ENCODE measurements at places on chromosomes 7 and 10.

DNA sequence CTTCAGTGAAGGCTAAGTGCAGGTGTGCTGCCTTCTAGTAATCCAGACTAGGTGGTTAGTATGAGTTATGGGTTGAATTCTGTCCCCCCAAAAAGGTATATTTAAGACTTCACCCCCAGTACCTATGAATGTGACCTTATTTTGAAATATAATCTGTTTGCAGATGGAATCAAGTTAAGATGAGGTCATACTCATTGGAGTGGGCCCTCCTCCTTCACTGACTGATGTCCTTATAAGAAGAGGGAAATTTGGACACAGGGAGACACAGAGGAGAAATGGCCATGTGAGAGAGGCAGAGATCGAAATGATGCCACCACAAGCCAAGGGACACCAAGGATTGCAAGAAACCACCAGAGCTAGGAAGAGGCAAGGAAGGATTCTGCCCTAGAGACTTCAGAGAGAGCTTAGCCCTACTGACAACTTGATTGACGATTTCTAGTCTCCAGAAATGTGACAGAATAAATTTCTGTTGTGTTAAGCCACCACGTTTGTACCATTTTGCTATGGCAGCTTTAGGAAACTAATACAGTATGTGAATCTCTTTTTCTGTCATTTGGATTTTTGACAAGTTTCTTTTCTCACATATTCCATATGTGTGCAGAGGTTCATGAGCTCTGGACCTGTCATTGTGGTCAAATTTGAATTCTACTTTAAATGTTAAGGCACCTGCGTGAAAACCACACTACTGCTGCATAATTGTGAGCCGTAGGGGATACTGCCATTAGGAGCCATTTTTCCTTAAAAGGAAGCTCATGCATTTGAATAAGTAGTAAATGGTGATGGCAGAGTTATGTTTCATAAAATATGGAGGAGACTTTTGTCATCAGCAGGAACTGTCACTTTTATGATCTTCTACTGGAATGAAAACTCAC, 2.6 kb upstream of the RPA3 start:
- peak; percentile 52 for DNase-seq

- DNase-seq, result no peak
Observed at GRCh38 chr7:86823769-86824168, 180.1 kb downstream of the GRM3 start.

DNA sequence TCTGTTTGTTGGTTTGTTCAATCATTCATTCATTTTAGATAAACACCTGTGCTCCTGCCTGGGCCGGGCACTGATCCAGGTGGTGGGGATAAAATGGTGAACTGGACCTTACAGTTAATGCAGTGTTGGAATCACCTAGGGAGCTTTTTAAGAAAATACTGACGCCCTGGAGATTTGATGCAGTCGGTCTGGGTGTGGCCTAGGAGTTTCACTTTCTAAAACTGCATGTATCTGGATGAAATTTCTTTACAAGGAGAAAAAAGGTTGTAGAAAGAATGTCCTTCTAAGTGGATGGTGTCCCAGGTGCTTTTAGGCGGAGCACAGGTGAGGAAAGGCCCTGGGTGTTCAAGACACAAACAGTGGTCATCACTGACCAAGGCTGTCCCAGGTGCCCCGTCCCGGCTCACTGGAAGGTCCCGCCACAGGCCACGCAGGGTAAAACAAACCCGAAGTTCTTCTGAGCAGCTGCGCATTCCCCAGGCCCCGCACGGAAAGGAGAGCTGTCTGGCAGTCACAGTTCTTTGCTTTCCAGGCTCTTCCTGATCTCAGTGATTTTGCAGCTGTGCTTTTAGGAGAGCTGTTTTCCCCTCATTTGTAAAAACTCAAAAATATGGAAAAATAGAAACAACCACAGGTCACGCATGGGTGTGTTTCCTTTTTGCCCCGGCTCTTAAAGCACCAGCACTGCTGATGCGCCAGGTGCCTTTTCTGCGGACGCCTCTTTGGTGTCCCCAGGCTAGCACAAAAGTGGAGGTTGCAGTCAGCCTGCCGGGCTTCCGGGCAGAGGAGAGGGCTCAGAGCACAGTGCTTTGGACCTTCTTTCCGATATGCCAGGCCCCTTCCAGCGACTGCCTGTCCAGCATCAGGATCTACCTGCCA, 161.9 kb downstream of the GRK5 start:
- DNase-seq, result no peak

DNA sequence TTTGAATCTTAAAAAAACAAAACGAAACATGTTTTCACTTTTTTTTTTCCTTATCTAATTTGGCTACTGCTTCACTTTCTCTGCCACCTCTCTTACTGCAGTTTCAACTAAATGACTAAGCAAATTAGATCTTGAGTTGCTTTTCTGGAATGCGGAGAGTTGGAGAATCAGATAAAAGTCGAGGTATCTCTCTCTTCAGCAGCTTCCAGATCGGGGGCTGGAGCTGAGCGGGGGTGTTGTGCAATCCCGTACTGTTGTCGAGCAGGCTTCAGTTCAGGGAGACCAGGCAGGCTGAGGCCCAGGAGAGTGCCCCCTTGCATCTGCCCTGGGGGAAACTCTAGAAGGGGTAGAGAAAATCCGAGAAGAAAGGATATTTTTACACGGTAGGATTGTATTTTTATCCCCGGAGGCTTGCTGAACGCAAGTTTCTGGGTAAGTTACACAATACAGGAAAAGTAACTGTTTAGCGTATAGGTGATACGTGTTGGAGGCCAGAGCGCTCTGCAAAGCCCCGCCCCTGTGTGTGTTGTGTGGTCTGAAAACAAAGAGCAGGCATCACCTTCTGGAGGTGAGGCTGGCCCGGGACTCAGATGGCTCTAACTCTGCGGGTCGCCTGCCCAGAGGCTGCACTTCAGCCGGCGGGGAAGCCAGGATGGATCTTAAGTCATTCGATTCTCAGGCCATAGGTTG, 116.6 kb downstream of the KLF6 start:
- no peak for DNase-seq

DNA sequence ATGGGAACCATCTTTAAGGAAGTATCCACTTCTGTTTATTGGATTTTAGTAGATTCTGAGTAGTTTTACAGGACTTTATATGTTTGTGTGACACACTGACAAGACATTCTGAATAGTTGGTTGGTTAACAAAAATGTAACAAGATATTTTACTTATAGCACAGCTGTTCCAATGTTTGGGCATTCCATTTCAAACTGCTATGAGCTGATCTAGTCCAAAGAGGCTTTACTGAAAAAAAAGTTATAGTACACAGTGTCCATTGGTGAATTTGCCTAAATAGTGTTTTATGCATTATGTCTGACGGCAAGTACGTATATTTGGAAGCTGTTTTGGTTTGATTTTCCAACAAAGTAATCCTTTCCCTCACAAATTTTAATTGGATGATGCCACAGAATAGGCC, 99.1 kb downstream of the SAMD9 start:
- DNase-seq, result no peak

- DNase-seq, result no peak
Observed at GRCh38 chr10:76993213-76993612, 644.4 kb downstream of the KCNMA1 start.

DNA sequence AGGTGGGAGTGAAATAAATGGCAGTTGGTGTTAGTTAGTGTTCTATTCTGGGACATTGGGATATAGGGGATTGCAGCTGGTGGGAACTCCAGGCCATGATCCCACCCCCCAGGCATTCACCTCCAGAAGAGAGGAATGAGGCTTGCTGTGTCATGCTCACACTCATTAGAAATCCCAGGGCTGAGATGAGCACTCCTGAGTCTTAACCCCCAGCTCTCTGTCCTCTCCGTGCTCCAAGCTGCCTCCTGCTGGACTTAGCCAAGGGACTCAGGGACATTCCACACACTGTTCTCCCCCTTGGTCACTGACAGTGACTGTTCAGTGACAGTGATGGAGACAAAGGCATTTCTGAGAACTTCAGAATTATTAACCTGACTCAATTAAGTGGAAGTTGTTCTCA, 21.5 kb downstream of the CYP26A1 start:
- peak; percentile 31 for DNase-seq

DNA sequence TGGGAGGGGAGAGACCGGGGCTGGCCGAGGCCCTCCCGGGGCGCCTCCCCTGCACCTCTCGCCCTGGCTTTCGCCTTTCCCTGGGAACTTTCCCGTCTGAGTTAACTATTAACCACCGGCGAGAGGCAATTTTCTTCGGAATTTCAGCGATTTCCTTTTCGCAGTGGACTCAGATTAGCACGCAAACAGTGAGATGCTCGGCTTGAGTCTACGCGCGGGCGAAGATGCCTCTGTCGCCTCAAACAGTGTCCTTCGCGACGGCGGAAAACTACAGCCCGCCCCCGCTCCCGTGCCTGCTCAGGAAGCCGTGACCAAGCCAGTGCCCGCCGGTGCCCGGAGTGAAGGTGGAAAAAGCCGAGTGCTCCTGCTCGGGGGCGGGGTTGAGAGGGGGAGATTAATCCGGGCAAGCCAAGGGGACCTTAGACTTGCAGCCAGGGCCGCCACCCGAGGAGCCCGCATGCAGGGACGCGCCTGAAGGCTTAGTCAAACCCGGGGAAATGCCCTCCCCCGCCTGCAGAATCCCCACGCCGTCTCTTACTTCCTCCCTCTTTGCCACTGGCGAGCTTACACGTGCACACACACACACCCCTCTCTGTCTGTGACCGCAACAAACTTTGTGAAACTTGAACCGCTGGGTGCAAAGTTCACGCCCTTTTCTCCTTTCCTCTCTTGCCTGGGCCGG, 14.5 kb upstream of the PAX2 start:
- DNase-seq, result no peak

DNA sequence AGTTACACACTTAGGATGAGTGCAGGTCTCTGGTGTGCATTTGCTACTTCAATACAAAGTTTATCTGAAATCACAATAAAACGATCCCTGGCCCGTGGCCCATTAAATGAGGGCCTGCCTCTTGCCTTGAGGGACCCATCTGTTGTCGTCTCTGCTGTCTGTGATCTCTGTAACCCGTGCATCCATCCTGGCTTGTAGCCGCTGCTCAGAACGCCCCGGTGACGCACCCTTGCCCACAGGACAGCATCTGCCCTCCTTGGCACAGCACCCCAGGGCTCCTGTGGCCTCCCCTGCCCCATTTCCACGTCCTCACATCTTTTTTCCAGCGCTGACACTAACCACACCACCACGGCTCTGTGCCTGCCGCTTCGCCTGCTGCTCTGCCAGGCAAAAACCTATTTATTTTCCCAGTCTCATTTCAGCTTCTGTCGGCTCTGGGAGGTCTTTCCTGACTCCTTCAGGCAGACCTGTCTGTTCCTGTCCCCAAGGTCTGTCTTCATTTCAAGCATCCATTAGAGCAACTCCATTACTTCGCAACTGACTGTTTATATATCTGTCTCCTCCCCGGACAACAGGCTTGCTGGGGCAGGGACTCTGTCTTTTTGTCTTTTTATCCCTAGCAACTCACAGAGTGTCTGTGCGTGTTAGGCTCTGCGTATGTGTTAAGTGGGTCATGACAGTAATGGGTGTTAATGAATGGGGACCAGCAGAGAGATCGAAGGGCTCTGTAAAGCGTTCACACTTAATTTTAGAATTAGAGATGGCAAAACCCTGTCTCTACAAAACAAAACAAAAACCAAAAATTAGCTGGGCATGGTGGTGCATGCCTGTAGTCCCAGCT, 16.4 kb downstream of the CARD11 start:
- DNase-seq, result no peak

DNA sequence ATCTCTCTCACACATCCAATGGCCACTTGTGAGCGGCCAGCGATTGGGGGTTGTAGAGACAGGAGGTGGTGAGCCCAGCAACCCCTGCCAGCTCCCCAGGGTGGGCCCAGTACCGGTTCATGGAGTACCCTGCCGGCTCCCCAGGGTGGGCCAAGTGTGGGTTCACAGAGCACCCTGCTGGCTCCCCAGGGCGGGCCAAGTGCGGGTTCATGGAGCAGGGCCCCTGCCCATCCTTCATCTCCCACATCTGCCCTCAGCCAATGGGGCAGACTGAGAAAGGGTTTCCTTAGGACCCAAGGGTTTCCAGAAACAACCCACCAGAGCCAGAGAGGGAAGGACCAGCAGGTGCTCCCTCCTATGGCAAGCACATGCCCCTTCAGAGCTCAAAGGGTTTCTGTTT, 21.4 kb upstream of the SLIT1 start:
- DNase-seq, result no peak

DNA sequence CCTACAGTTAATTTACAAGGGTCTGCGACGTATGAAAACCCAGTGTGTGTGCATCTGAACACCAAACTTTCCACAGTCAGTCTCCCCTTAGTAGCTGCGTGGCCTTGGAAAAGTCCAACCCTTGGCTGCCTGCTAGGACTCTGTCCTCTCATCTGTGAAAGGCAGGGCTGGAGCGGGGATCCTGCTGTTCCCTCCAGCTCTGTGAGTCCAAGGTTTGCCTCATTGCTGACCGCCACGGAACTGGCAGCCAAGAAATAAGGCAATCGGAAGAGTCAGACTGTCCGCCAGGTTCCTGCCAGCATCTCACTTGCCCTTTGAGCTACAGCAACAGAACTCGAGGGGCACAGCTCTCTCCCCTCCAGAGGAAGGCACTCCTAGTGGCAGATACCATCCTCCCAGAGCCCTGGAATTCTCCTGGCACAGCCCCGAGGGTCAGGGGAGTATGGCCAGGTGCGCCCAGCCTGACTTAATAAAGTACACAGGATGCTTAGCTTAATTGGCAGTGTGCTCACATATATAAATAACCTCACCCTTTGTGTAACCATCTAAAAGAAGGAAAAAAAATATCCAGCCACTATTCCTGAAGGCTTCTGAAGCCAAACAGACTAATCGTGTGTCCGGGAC, 530.1 kb upstream of the FOXK1 start:
- DNase-seq, result no peak

GRCh38 chr10:126124668-126125349, 228.4 kb downstream of the FANK1 start:
- no peak for DNase-seq

DNA sequence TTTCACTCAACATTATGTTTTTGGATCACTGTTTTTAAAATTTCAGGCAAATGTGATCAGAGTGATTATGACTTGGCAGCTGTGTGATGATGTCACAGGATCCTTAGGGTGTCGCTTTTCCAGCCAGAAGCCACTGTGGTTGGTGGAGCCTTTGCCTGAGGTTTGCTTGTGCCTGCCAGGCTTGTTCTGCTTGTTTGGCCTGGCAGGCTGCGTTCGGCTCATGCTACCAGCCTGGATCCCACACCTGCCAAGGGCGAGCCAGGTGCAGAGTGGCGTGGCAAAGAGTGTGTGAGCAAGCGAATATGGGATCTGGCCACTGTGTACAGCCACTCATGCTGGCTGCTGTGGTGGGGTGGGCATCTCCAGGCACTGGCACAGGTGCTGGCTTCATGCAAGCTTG, 55.7 kb downstream of the ADK start:
- no peak for DNase-seq

DNA sequence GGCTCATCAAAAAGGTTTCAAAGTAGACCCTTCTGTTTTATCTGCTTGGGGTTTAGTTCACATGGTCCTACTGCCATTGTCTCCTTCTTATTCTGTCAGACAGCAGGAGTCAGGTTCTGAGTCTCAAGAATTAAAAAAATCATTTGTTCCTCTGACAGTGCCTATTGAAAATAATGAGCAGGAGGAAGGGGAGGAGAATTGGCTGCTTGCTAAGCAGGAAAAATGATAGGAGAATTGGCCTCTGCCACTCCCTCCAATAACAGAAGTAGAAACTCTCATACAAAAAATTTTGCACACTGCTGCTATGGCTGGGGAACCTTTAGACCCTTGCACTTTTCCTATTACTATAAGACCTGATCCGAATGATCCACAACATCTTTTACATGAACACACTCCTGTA, 35.7 kb downstream of the OR13A1 start:
- DNase-seq, result no peak

Measured in NCI-H82 (cell line).